Activated CD4-positive, alpha-beta T cell treated with anti-CD3 and anti-CD28 coated beads for 48 hours (primary cell): ENCODE measurements at places on chromosomes 7 and 10.
A peak's percentile ranks its signal among the peaks of the same experiment; 100 is the strongest.

GRCh38 chr10:84331091-84331490 is 2.7 kb downstream of the CCSER2 start:
- DNase-seq: no peak

DNA sequence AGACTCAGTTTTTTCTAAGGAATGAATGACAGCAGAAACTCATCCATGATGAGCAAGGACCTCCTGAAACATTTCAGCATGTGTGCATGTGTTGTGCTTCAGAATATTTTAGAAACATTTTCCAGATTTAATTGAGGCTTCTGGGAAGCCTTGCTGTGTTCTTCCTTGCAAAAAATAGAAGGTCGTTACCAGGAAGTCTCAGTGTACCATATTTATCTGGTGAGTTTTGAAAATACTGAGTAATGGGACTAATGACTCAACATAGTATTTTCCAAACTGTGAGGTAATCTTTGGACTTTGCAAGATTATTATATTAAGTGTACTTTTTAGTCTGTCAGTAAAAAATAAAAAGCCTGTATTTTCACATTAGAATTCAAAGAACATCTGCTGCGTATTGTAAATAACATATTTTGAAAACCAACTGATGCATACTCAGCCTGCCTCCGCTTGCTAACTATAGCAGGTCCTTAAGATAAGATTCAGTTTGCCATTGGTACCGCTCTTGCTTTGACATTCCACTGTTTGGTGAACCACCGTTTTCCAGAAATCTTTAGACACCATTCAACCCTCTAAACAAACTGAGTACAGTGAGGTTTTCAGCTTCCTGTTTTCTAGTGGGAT is 739.6 kb upstream of the GALNT17 start:
- no peak for DNase-seq

GRCh38 chr10:132446661-132447445 is 49.9 kb downstream of the PWWP2B start:
- DNase-seq: peak; percentile 88

- peak; percentile 87 for DNase-seq
Observed at GRCh38 chr7:73717991-73718405, 1.5 kb downstream of the STX1A start.

GRCh38 chr7:134701272-134701671 is 54.6 kb downstream of the BPGM start:
- peak; percentile 14 for DNase-seq

GRCh38 chr7:13262929-13263530 is 575.6 kb downstream of the ARL4A start:
- DNase-seq: no peak

DNA sequence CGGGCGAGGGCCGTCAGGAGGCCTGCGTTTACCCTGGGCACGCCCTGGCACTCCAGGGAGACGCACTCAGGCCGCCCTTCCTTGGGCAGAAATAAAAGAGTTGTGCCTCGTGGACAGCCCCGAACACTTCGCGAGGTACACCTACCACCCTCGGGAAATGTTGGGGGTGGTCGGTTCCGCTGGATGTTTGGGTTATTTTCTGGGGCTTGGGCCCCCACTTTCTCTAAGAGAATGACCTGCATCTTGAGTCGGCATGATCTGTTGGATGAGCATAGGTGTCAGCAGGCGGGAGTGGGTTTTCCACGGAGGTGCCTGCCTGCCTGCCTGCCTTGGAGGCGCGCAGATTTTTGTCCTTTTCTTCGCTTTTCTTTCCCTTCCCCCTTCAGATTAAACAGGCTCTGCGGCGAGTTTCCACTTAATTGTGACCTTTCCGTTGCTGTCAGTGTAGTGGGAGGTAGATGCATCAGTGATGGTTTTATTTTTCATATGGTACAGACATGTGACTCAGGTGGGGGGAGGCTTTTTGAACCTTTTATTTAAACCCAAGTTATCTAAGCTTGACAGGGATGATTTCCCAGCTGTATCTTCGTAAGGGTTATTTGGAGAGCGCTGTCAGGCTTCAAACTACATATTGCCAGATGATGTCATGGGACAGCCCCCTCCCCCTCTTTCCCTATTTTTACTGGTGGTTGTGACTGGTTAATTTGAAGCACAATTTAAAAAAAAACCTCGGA is 661 bp downstream of the HECTD2 start:
- peak; percentile 51 for DNase-seq

DNA sequence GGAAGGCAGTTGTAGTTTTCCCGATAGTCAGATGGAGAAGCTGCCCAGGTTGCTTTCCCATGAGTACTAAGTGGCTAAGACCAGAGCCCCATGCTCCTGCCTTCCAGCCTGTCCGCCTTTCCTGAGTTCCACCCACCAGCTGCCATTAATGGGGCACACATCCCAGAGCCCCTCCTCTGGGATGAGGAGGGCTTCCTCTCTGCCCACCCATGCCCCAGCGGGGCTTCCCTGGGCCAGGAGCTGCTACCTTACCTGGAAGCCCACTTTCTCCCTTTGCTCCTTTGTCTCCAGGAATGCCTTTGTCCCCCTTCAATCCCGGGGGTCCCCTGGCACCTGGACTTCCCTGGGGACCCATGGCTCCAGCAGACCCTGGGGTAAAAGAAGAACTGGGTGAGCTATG is 7.8 kb downstream of the SFTPD start:
- no peak for DNase-seq

DNA sequence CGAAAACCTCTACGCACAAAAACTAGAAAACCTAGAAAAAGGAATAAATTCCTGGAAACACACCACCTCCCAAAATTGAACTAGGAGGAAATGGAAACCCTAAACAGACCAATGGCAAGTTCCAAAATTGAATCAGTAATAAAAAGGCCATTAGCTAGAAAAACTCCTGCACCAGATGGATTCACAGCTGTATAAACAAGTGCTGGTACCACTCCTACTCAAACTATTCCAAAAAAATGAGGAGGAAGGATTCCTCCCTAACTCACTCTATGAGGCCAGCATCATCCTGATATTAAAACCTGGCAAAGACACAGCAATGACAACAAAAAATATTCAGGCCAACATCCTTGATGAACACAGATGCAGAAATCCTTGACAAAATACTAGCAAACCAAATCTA is 228.2 kb downstream of the CHRM2 start:
- no peak for DNase-seq

GRCh38 chr7:37344886-37345579 is 103.6 kb downstream of the ELMO1 start:
- DNase-seq: no peak
